ENCODE measurements at places on chromosomes 5 and 9.
A peak's percentile ranks its signal among the peaks of the same experiment; 100 is the strongest.

- DNase-seq = no peak
Measured at GRCh38 chr9:133088756-133089155, 27.0 kb downstream of the CEL start.

DNA sequence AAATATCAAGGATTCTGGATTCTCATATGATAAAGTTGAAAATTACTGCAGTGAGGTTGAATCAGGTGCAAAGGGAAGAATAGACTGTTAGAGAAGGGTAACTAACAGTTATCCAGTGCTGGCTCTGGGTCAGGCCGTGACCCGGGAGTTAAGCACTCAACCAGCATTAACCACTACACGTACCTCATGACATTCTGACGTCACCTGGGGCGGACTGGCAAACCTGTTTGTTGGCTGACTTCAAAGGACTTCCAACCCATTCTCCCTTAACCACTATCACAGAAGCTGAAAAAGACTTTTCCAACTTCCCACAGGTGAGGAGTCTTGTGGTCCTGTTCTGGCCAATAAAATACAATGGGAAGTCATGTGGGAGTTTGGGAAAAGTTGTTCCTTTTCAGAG, 268.9 kb downstream of the ENC1 start:
- DNase-seq = no peak

DNA sequence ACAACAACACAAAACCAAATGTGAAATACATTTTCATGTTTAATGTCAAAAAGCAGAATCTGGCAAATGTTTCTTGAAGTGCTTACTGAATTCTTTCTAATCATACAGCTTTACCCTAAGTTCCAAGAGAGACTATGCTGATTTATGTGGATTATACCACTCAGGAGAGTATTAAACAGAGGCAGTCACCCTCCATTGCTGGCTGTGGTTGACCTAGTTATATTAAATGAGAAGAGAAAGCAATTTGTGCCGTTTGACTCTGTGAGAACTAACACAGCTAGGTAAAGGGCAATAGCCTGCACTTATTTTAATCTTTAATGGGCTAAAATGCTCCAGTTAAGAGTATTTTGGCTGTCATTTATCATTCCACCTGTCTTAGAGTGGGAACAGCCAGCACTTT, 62.6 kb downstream of the ELL2 start:
- no peak for DNase-seq

DNA sequence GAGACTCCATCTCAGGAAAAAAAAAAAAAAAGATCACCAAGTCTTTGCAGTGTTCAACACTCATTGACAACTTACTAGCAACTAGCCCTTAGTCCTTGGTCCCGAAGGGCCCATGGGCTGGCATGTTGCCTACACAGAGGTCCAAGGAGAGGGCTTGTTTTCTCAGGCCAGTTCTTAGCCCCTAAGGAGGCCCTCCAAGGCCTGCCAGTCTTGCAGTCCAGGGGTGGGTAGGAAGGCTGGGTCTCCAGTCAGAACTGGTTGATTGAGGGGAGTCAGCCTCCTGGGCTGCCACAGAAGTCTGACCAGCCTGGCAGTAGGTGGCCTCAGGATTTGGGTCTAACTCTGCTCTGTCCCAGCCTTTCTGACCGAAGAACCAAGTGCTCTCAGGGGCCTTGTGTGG, 32.7 kb downstream of the IER5L start:
- DNase-seq = no peak

DNA sequence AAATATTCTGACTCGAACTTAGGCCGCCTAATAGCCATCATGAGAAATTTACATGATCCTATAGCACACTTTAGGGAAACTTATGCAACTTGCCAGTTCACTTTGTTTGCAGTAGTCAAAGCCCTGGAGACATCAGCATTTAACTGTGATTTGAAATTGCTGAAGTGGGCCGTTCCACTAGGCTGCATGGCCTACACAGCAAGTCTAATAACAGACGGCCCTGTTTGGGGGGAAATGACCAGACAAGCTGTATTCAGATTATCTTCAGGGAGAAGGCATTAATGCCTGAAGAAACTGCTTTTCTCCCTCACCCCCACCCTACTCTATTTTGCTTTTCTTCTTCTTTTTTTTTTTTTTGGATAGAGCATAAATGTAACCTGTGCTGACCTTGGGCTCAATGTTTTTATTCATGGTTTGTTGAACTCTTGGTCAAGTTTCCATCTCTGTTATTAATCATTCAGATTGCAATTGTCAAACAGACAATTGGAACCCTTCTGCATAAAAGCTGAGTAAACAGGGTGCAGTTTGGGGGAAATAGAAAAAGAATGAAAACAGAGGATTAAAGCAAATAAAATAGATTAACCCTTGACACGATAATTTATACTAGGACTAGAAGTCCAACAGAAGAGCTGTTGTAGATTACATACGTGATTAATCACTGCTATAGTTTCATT, 1928.2 kb upstream of the WWC1 start:
- no peak for DNase-seq

DNA sequence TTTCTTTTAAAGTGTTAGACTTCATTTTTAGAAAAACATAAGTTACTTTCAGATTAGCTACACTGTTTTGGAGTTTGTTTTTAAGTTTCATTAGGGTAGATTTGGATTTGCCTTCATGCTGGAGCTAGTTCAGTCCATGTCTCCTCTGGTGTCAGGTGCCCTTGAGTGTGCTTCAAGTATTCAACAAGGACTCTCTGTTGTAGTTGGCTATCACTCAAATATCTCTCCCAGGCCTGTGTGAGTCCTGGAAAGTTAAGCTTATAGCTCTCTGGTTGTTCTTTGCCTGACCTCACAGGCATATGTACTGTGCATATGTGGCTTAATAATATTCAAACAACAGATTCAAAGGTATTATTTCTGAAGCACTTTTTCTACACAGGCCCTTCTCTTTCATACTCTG, 45.4 kb downstream of the PTBP3 start:
- DNase-seq = no peak

GRCh38 chr9:137064027-137064879, 6.1 kb downstream of the SAPCD2 start:
- DNase-seq = peak; percentile 76

DNA sequence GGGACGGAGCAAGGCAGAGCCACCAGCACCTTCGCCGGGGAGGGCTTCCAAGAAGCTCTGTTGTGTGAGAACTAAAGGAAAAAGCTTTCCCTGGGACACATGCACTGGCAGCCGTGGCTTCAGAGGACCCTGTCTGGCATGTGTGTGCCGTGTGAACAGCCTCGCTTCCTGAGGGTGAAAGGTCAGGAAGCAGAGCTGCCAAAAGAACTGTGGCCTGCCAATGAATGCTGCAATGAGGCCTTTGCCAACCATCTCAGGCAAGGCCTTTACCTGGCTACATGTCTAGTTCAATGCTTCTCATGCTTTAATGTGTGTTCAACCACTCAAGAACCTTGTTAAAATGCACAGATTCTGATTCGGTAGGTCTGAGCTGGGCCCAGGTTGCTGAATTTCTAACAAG, 53.5 kb downstream of the NIPSNAP3B start:
- DNase-seq = no peak

DNA sequence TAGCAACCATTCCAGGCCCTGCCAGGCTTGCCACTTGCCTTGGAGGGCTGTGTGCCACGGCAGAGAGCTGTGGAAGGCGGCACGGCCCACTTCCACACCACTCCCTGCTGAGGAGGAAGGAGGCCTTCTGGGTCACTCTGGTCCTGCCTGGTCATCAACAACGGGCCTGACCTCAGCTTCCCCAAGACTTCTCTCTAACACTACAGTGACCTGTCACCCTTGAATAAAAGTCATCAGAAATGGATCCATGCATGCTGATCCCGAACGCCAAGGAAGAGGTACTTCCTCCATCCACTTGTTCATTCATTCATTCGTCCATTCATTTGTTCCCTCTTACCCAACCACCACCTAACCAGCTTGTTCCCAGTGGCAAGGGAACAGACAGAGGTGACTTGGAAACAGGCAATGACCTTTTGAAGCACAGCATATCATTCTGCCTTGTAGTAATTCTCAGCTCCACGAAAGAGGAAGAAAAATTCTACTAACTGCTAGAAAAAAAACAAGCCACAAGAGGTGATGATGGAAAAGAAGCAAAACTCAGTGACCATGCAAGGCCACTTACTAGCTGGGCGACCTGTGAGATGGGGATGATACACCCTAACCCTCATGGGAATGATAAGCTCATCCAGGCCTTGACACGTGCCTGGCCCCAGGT, 58.6 kb downstream of the STK10 start:
- DNase-seq = no peak

Measured in posterior cingulate gyrus (tissue), 11 donors.